Nephron progenitor cell (in vitro differentiated cells): ENCODE measurements at places on chromosomes 2 and 18.
A peak's percentile ranks its signal among the peaks of the same experiment; 100 is the strongest.

GRCh38 chr18:75065251-75066000 lies 143.5 kb downstream of the PTGR3 start:
- no peak for DNase-seq

- DNase-seq, result no peak
Observed at GRCh38 chr2:178450524-178450773, 526 bp downstream of the PRKRA start.

- DNase-seq, result no peak
Observed at GRCh38 chr2:212173756-212174510, 364.7 kb downstream of the ERBB4 start.

GRCh38 chr2:164479460-164479859 lies 141.8 kb downstream of the GRB14 start:
- peak; percentile 54 for DNase-seq

DNA sequence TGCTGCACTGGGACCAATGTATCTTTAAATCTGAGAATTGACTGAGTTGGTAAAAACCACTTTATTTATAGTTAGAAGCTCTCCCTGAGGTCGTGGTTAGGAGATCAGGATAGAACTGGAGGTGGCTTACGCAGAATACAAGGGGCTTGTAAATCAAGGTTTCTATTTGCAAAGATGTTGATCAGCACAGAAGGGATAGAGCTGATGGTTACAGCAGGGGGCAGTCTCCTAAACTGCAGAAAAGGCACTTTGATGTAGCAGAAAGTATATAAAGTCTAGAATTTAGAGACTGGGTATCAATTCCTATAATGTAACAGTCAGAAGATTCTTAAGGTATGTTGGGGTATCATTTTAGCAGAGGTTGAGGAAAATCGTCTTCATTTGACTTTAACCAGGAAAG lies 25.2 kb upstream of the ACVR1 start:
- DNase-seq, result no peak

DNA sequence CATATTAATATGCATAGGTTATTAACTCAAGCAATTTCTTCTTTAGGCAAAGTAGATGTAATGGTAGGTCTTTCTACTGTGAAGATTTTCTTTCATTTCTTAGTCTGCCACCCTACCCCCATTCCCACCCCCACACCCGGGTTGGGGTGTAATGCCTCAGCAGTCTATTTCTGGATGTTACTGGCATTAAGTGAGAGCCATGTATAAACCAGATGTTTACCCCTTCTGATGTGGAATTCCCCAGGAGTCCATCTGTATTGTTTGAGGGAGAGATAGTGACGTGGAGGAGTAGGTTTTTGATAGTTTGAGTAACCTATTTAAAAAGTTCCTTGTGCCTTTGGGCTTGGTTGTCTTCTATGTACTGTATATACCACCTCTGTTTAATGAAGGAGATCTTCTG lies 11.8 kb downstream of the TDRD15 start:
- DNase-seq, result no peak

- no peak for DNase-seq
Observed at GRCh38 chr2:32498306-32498705, 129.5 kb upstream of the TTC27 start.

GRCh38 chr2:237441605-237442274 lies 27.8 kb upstream of the COL6A3 start:
- DNase-seq, result no peak

GRCh38 chr2:205352593-205352992 lies 329.7 kb upstream of the NRP2 start:
- DNase-seq, result no peak
